ENCODE measurements at places on chromosomes 6 and 20.

DNA sequence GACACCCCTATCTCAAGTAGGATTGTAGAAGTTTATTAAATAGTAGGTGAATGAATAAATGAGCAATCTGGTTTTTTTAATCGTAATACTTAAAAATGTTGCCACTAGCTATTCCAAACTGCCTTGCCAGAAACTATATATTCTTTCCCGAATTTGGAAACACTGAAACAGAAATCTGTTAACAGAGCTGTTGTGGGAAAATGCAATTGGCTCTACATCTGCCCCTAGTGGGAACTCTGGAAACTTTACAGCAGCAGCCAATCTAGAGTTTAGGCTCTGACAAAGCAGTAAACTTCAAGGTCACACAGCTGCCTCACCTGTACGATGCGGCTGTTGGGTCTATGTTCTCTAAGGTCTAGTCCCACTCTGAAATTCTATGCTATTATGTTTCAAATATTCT is 41.7 kb downstream of the SYNE1 start:
- DNase-seq = no peak

- no peak for DNase-seq
Measured at GRCh38 chr6:99136488-99136887, 188.7 kb upstream of the FBXL4 start.

DNA sequence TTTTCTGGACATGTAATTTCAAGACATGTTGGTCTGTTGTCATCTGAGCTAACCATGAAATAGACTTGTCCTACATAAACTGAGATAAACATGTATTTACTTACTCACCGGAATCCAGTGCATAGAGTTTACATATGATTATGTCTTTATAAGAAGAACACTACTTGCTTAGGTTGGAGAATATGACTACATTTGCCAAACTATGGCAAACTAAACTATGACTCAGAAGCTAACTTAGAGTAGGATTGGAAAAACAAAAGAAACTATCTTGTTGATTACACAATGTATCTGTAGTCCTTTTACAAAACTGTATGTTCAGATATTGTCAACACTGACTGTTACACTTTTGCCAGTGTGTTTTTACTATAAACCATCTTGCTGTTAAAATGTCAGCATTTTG is 113.3 kb downstream of the CRYBG1 start:
- DNase-seq = no peak

- DNase-seq = no peak
Measured at GRCh38 chr6:74646461-74646860, 559.4 kb downstream of the COL12A1 start.

- DNase-seq = no peak
Measured at GRCh38 chr6:169074526-169074925, 179.1 kb downstream of the THBS2 start.

GRCh38 chr6:30891816-30892538 is 7.7 kb downstream of the DDR1 start:
- DNase-seq = no peak
